ENCODE measurements at places on chromosomes 3 and 15.

GRCh38 chr3:99626417-99626788 is 12.0 kb upstream of the COL8A1 start:
- DNase-seq = no peak

GRCh38 chr3:185815391-185816282 is 9.2 kb downstream of the IGF2BP2 start:
- no peak for DNase-seq

GRCh38 chr3:126982126-126982470 is 817 bp upstream of the PLXNA1 start:
- no peak for DNase-seq

DNA sequence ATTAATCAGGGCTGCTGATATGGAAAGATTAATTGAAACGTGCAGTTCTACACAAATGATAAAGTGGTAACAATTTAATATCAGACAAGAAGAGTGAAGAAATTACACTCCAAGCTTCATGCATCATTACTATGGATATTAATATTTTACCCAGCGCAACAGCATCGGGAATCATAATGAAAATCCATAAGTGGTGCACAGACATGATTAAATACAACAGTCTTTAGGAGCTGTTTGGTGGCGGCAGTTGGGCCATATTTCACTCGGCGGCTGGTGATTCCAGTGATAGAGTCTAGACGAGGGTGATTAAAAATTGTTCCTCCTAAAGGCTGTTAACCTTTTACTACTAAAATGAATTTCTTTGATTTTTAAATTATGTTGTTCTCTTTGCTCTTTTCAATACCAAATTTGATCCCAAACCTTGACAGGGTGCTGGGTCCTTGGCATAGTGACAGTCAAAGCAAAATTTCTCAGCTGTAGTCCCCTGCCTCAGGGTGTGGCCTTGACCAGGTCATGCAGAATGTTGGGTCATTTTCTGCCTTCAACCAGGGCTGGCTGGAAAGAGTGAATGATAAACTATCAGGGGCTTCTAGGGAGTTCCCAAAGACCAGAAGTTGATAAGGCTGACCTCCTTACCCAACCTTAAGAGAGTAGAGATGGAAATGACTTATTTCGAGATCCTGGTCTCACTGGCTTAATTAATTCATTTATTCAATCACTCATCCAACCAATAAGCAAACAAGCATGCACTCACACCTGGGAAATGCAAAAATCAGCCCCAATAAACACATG is 392.0 kb downstream of the IL20RB start:
- no peak for DNase-seq

All from thyroid gland (tissue), 4 donors.